Tibial artery (tissue), 4 donors: ENCODE measurements at places on chromosomes 16 and 17.

GRCh38 chr17:35022536-35023063 lies 40.9 kb downstream of the RFFL start:
- DNase-seq, result peak; percentile 92

- DNase-seq, result no peak
These were observed 42.3 kb downstream of the IRX3 start for GRCh38 chr16:54244061-54244886.

DNA sequence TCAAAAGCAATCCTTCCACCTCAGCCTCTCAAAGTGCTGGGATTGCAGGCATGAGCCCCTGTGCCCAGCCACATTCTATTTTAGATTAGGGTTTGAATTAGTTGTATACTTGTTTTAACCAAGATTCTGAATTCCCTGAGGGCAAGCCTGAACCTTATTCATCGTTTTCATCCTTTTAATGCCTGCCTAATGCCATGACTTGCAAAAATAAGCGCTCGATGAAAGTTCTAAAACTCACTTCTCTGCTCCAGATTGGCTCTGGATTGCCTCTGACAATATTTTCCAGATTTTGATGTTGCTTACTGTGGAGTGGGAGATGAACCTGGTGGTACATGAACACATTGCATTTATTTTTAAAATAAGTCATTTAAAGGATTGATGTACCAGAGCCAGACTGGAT lies 90.9 kb upstream of the CACNG3 start:
- no peak for DNase-seq

DNA sequence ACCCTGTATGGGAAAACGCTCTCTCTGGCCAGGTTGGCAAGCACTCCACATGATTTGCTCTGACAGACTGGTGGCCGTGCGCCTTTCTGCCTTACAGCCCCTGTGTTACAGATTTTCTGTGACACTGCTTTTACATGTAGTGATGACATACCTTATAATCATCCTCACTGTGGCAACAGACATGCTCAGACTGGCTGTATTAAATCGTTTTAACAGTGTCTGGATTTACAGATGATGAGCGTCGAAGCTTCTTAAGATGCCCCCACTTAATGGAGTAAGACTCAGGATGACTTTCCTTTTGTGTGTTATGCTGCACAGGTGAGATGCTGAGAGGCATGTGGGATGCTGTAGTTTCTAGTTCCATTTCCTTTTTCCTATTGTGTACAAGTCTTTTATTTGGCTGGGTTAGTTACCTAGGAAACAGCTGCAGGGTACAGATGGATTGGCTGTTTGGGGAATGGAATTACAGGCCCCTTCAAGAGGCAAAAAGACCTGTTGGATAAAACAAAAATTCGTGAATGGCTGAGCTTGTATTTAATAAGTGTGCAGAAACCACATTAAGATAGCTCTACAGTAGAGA lies 20.9 kb upstream of the VWA3A start:
- no peak for DNase-seq

DNA sequence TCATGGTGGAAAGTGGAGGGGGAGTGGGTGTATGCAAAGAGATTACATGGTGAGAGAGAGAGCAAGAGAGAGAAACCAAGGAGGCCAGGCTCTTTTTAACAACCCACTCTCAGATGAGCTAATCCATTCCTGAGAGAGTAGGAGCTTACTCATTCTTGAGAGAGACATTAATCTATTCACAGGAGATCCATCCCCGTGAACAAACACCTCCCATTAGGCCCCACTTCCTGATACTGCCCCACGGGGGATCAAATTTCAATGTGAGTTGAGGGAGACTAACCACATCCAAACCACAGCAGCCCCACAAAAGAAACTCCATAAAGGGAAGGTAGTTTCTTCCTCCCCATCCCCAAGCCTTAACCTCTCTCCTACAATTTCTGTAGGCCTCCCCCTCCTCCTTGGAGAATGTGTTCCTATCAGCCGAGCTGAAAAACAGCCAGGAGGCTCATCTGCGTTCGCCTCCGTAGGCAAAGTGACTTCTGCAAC lies 450.0 kb downstream of the NPIPA7 start:
- DNase-seq, result no peak

DNA sequence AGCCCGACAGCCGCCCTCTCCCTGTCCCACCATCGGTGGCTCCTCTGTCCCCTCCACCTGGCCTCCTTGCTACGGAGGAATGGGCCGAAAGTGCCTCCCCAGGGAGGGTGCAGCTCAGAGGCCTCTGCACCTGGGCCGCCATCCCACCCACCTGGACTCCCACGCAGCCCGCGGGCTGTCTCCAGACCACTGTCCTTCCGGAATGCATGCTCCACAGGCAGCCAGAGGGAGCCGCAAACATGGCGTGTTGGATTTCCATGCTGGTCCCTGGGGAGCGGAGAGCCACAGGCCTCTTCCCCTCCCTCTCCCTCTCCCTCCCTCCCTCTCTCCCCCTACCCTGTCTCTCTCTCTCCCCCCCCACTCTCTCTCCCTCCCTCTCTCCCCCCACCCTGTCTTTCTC lies 3.0 kb downstream of the SSTR5 start:
- no peak for DNase-seq

DNA sequence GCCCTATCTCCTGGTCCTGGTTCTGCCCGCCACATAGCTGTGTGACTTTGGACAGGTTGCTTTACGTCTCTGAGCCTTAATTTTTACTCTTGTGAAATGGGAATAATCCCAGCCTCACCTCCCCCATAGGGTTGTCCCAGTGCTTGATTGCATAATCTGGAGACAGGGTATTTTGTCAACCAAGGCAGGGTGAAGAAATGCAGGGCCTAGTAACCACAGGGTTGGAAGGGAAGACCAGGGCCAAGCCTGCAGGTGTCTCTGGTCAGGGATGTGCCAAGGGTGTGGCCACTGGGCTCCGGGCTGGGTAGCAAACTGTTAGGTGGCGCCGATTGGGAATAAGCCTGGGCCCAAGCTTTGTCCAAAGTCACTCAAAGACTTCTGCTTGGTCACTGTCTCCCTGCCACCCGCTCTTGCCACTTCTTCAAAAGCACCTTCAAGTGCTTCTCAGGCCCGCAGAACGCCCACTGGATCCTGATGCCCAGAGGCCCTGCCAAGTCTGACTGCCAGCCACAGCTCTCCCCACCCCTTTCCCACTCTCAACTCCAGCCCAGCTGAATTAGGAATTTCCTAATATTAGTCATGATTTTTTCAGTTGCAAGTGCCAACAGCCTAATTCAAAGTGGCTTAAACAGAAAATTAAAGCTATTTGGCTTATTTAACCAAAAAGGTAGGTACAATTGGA lies 20.6 kb upstream of the COL1A1 start:
- DNase-seq, result peak; percentile 94

- no peak for DNase-seq
These were observed 3.2 kb downstream of the ADORA2B start for GRCh38 chr17:15947976-15948752.

- no peak for DNase-seq
These were observed 40.9 kb downstream of the TMEM235 start for GRCh38 chr17:78272181-78272913.

- DNase-seq, result no peak
These were observed 4.3 kb upstream of the NLRP1 start for GRCh38 chr17:5588584-5588983.

DNA sequence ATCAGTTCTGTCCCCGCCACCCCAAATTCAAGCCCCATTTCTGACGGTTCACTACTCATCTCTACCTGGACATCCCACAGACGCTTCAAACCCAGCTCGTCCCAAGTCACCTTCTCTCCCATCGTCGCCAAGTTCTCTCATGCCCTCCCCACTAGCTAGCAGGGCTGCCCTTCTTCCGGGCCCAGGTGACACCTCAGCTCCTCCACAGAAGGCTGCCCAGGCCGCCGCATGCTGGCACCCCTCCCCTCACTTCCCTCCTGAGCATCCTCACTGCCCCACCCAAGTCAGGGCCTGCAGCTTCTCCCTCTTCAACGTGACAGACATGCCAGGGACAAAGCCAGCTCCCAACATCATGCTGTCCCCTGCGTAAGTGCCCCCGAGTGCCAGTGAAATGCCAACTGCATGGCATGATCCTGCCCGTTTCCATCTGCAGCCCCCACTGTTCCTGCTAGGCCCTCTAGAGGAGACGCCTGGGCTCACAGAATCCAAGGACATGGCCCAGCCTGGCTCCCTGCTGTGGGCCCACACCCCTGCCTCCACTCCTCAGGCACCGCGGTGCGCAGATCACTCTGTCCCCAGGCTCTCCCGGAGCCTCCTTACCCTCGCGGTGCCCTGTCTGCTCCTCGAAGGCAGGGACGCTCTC lies 5.9 kb downstream of the CYB561 start:
- DNase-seq, result no peak

DNA sequence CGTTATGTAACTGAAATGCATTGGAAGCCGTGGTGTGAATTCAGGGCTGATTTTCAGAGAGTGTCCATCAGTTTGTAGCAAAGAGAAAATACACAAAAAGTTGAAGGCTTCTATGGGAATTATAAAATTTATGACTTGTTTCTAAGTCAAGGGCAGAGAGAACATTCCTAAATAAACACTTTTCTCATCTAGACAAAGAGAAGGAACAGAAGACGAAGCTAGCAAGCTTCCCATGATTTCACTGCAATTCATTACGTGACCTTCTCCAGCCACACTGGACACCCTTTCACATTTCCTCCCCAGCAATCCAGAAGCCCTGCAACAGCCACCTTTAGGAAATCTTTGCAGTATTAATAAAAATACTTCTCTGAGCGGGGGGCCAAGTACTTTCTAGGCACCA lies 67.8 kb downstream of the TMEM100 start:
- DNase-seq, result no peak
